ENCODE measurements at places on chromosomes 3 and 15.

- DNase-seq, result no peak
Observed at GRCh38 chr15:45943240-45943639, 308.4 kb downstream of the SQOR start.

GRCh38 chr3:152508705-152509104, 240.0 kb downstream of the MBNL1 start:
- no peak for DNase-seq

- DNase-seq, result no peak
Observed at GRCh38 chr15:22788004-22788403, 1.6 kb downstream of the NIPA1 start.

- no peak for DNase-seq
Observed at GRCh38 chr3:64355401-64355807, 130.1 kb upstream of the PRICKLE2 start.

- DNase-seq, result no peak
Observed at GRCh38 chr15:40006003-40006402, 33.0 kb downstream of the SRP14 start.

GRCh38 chr3:126269354-126269753, 87.9 kb downstream of the KLF15 start:
- DNase-seq, result no peak

GRCh38 chr15:92438471-92438870, 44.8 kb downstream of the ST8SIA2 start:
- DNase-seq, result no peak

DNA sequence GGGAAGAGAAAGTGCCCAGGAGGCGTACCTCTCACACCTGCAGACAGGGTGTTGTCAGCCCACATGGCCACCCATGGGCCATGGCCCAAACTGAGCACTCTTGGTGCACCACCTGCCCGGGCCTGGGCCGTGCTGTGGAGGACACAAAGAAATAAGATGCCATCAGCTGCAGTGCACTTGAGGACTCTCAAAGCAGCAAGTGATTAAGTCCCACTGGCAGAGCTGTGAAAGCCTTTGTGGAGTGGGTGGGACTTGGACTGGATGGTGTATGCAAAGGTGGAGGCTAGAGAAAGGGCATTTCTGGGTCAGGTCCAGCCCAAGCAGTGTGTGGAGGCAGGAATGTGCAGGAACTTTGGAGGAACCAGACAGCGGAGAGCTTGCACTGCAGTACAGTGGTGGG, 122.3 kb downstream of the MEGF11 start:
- DNase-seq, result no peak

DNA sequence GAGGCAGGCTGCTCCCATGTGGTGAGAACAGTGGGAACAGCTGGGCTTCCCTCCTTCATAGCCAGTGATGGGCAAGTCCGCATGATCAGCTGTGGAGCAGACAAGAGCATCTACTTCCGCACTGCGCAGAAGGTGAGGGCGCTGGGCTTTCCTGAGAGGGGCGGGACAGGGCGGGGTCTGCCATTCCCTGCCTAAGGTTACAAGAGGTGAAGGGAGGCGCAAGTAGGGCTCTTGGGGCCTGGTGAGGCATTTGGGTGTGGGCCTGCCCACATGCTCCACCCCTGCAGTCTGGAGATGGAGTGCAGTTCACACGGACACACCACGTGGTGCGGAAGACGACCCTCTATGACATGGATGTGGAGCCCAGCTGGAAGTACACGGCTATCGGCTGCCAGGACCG, 10.6 kb upstream of the JMJD7 start:
- DNase-seq, result no peak

DNA sequence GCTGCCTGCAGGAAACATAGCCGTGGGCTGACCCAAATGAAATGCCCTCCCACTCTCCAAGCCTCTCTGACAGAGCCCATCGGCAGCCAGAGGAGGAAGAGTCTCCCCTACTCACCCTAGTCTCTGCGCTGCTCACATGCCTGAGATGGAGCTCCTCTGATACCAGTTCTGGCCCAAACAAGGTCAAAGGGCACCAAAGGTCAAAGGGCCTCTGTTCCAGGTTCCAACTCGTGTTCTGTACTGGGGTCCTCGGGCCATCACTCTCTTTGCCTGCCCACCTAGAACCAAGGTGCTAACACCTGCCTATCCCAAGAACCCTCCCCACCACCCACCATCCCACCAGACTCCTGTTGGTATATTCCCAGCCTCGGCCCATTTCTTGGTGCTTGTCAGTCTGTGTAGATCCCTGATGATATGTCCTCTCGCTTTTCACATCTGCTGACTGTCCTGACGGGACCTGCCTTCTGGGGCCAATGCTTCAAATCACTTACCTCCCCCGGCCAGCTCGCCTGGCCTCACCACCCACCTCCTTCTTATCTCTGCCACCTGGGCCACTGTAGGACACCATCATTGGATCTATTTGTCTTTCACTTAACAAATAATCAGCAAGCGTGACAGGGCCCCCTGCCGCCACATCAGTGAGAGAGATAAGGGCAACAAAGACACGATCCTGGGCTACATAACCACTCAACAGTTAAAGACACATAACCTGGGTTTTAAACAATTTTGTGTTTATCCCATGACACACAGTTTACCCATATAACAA, 90.4 kb downstream of the SRGAP3 start:
- no peak for DNase-seq

- DNase-seq, result no peak
Observed at GRCh38 chr15:48631176-48631770, 14.2 kb downstream of the FBN1 start.

DNA sequence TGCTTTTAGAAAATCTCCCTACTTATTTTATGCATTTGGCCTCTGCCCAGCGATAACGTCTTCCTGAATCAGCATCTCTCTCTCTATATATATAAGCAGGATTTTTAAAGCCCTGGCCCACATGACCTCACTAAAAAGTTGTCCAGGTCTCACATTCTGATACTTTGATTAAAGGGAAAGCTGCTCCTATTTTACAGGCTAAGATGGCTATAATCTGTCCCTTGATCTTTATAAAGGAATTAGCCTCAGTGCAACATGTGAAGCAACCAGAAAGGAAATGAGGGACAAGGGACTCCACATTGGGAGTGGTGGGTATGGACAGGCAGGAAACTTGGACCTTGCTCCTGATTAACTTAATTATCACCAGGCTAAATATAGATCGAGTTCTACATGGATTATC, 25.6 kb upstream of the MUC13 start:
- DNase-seq, result no peak

DNA sequence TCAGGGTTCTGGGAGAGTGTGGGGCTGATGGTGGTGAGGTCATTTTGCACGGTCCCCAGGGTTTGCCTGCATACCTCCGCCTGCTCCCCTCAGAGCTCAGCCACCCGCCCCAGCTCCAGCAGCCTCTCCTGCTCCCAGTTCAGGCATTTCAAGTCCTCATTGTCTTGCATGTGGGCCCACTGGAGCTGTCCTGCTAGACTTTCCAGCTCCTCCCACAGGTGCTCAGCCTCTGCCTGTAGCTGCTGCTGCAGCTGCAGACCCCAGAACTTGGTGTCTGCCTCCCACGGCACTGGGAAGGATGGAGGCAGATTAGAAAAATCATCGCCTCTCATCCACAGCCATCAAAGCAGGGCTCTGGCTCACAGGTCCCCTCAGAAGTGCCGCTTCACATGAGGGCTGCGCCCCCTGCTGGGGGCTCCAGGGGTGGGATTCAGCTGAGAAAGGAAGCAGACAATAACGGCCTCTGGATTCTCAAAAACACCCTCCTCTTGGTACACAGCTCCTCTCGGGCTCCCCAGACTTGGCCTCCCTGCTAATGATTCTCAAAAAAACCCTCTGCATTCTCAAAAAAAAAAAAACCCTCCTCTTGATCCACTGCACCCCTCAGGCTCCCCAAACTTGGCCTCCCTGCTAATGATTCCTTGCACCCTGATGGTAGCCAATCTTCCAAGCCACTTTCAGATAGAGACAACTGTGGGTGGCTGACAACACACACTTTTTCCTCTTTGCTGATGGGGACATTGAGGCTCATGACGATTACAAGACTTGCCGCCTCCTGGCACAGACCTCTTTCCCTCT, 89.3 kb upstream of the C2CD4B start:
- peak; percentile 40 for DNase-seq

DNA sequence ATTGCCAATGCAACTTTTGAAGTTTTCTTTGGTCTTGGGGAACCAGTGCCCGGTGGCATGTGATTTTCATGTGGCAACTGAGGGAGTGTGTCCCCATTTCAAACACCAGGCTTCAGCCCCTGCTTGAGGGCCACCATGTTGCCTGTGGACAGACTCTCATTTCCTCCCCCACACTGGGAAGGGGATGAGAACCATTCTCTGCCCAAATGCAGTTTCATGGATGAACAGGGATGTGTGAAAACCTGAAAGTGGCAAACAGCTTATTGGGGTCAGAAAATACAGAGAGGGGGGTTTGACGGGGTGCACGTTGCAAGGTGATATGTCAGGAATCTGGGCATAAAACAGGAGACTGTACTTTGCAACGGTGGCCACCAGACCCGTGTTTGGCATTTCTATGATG, 6.3 kb downstream of the FAM107A start:
- no peak for DNase-seq

DNA sequence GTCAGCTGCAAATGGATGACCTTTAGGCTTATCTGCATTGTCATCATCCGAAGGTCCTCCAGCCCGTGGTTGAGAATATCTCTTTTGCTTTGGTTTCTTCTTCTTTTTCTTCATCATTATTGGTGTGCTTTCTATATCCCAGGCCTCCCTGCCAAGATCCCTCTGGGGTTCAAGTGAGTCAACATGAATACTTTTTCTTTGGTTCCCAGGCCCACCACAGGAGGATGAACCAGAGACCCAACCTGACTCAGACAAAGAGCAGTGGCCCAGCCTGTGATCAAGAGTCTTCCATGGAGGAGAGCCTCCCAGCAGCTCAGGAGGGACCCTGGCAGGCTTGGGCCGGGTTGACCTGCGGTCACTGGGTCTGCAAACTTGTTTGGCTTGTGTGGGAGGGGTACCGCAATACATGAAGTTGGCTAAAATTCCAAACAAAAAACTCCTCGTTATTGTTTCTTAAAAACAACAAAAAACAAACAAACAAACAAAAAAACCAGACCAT, 104.2 kb downstream of the MAP4 start:
- DNase-seq, result no peak

GRCh38 chr15:66138096-66138783, 115.3 kb downstream of the MEGF11 start:
- no peak for DNase-seq

- no peak for DNase-seq
Observed at GRCh38 chr3:162125790-162126189, 629.2 kb downstream of the OTOL1 start.

GRCh38 chr3:33659856-33660434, 58.1 kb downstream of the CLASP2 start:
- DNase-seq, result no peak

- DNase-seq, result peak; percentile 75
Observed at GRCh38 chr15:35624881-35625280, 78.9 kb upstream of the DPH6 start.

DNA sequence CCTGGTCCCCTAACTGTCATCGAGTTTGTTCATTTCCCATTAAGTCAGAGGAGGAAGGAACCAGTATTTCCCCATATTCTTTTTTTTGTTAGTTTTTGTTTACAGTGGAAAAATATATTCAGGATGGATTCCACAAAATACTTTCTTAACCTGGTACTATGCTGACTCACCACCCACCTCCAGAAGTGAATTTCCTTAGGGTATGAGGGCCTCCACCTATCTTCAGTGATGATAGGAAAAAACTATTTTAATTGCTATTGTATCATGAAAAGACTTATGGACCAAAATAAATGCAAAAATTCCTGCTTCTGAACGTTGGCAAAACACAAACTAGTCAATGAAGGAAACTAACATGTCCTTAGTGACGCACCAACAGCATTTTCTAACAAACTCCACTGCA, 64.2 kb upstream of the FOXP1 start:
- DNase-seq, result no peak

GRCh38 chr3:195908694-195909581, 587 bp upstream of the TNK2 start:
- no peak for DNase-seq

DNA sequence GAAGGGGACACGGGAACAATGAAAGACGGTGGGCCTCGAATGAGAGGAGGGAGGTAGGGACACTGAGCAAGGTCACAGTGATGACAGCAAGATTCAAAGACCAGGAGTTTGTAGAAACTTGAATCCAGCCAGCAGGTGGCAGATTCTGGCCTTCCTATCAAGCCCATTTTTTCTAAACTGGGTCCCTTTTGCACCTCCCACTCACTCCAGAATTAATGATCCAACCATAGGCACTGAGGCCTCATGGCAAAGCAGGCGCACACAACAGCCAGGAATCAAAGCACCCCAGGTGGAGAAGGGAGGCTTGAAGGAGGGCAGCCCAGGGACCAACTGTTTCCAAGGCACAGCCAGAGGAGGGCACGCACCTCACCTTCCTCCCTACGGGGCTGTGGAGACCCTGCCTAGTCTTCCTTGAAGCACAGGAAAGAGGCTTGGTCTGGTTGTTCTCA, 90.2 kb downstream of the ANP32A start:
- DNase-seq, result no peak

DNA sequence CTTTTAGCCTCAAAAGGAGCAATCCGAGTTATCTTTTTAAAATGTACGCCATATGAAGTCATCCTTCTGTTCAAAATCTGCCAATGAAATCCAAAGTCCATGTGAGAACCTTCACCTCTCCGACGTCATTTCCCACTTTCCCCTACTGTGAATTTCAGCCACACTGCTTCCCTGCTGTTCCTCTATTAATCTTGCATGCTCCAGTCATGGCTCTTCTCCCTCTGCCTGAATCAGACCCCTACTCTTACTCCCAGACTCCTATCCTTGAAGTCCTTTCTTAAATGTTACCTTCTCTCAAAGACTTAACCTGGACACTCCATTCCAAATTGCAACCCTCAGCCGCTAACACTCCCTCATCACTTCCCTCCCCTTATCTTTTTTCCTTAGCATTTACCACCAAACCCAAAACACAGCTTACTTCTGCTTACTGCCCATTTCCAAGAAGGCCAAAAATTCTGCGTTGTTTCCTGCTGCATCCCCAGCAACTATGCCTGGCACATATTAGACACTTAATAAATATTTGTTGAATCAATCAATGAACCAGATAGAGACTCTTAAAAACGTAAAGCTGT, 1.2 kb downstream of the NKIRAS1 start:
- DNase-seq, result no peak

DNA sequence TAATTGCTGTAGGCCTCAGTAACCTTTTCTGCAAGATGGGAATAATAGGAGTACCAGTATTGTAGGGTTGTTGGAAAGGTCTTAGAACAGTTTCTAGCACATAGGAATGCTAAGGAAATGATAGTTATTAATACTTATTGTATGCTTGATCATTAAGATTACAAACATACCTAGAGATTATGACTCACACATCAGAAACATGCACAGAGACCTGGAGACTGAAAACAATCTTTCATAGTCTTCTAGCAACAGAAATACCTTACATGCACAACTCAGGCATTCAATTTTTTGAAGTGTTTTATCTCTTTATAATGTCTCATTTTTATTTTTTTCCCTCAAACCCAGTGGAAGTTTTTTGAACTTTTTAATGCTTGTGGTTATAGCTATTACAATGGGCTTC, 104.4 kb upstream of the ZBTB20 start:
- DNase-seq, result no peak
